ENCODE measurements at places on chromosomes 7 and 10.
A peak's percentile ranks its signal among the peaks of the same experiment; 100 is the strongest.

DNA sequence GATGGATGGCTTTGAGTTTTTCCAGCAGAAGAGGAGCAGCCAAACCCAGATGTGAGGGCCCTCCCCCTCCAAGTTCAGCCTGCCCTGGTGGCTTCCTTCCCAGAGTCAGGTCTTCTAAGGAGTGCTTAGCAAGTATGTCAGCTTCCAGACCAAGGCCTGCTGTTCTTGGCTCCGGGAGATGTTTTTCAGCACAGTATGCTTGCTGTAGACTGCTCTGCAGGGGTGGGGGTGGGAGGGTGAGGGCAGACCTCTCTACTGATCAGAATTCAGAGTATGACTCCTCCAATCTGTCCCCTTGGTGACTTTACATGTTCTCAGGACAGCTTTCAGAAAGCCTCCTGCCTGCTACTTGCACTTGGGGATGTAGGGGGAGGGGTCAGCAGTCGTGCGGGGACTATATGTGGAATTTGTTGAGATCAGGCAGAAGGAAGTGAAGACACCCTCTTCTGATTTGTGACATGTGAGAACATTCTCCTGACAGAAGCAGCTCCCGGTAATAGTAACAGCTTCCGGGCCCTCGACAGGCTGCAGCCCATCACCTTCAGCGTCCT lies 516.4 kb upstream of the ZMIZ1 start:
- DNase-seq, result peak; percentile 79

DNA sequence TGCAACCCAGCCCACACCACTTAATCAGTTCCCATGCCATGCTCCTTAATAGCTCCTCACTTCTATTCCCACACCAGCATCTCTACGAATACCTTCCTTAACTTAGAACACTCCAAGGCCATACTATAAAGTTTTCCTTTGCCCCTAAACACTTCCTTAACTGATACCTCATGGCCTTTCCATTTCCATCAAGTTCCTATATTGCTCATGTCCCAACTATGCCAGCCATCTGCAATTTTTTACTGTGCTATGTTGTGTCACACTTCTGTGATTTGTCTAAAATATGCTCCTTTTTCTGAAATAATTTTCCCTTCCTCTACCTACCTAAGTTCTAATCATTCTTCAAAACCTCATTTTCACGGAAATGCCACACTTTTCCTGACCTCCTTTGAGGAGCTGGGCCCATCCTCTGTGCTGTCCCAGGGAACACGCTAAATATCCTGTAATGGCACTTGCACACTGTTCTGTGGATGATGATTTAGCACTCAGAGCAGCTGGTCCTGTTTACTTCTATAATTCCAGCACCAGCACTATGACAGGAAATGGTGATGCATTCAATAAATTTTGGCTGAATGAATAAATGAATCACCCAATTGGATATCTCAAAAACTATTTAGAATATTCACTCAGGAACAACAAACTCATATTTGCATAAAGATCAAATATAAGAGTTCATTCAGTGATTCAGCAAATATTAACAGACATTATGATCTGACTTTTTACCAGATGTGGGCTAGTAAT lies 266.5 kb upstream of the HGF start:
- no peak for DNase-seq

- no peak for DNase-seq
These were observed 44.2 kb downstream of the ZMIZ1 start for GRCh38 chr10:79112881-79113431.

GRCh38 chr10:133258066-133258817 lies 18.4 kb downstream of the ADAM8 start:
- DNase-seq, result peak; percentile 62

GRCh38 chr10:32367793-32368453 lies 21.0 kb upstream of the EPC1 start:
- DNase-seq, result peak; percentile 74

- no peak for DNase-seq
These were observed 92.7 kb upstream of the MKX start for GRCh38 chr10:27838361-27838760.

DNA sequence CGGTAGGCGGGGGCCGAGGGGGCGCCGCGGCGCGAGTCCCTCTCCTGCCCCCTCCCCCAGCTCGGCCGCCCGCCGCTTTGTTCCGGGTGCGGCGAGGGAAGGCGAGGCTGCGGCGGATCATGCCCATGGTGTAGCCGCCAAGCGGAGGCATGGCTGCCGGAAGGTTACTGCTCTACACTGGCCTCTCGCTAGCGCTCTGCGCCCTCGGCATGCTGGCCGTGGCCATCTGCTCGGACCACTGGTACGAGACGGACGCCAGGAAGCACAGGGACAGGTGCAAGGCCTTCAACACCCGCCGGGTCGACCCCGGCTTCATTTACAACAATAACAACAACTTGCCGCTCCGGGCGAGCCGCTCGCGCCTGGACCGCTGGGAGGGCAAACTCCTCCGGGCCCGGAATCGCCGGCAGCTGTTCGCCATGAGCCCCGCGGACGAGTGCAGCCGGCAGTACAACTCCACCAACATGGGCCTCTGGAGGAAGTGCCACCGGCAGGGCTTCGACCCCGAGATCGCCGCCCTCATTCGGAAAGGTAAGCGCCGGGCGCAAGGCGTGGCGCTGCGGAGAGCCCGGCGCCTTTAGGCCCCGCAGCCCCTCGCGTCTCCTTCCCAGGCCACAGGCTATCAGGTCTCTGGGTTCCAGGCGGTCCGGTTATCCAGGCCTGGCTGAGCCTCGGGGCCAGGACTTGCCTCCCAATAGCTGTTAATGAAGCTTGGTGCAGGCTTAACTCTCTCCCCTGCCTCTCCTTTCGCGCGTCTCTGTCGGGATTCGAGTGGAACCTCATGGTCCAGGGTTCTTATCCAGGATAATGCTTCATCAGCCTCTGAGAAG lies 513 bp downstream of the TMEM178B start:
- no peak for DNase-seq

DNA sequence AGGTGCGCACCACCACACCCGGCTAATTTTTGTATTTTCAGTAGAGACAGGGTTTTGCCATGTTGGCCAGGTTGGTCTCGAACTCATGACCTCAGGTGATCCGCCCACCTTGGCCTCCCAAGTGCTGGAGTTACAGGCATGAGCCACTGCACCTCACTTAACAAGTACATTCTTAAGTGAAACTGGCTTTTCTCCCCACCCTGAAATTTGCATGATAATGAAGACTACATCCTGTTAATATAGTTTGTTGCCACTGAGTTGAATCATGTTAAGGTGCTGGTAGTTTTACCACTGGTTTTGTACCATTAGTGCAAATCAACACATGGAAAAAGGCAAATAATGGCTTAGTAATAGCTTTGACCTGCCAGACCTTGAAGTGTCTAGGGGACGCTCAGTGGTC lies 62.2 kb downstream of the MPLKIP start:
- DNase-seq, result no peak

- no peak for DNase-seq
These were observed 4.8 kb upstream of the LSM8 start for GRCh38 chr7:118179191-118179590.

GRCh38 chr7:145398758-145399157 lies 562.9 kb upstream of the TPK1 start:
- no peak for DNase-seq
